ENCODE measurements at places on chromosomes 1 and 21.

DNA sequence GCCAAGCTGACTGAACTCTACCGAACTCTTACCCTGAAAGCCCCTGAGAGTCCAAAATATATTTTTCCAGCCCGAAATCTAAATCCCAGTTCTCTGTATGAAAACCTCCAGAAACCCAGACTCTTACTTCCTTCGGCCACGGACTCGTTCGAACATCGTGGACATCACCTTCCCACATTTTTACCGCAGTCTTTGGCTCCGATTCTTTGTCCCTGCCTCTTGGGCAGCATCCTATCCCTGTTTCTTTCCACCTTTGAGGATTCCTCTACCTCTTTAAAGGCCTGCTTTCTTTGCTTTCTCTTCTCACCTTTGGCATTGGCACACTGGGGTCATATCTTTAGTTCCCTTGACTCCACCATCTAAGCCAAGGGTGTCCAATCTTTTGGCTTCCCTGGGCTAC lies 932 bp upstream of the USP24 start:
- DNase-seq: no peak

- DNase-seq: peak; percentile 99
Measured at GRCh38 chr1:24416666-24417391, 1.2 kb downstream of the NIPAL3 start.

DNA sequence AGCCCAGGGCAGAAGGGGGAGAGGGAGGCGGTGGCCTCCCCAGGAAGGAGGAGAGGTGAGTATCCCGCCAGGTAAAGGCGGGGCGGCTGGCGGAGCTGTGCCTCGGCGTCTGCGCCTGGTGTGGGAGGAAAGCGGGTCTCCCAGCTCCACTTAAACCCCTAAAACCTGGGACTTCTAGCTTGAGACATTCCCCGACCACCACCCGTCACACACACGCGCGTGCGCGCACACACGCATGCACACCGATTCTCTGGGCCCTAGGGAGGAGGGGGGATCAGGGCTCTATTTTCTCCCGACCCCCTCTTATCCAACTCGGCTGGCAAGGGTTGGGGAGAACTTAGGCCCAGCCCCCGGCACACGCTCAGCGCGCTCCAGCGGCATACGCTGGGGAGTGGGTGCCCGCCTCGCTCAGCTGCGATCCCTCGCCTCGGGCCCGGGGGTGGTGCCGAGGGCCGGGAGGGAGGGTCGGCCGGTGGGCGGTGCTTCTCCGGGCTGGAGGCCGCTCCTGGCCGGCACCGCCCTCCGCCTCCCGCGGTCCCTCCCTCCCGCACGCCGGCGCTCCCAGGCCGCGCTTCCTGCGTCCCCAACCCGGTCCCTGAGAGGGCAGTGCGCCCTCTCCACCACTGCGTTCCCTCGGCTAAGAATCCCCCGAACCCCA lies at the start of gene TMEM51:
Gene TMEM51, plus strand, starts transcription at position 564 of the 658 bp plus-strand sequence. CDS start 61,341 bp downstream, outside the sequence.
- DNase-seq: peak; percentile 44

DNA sequence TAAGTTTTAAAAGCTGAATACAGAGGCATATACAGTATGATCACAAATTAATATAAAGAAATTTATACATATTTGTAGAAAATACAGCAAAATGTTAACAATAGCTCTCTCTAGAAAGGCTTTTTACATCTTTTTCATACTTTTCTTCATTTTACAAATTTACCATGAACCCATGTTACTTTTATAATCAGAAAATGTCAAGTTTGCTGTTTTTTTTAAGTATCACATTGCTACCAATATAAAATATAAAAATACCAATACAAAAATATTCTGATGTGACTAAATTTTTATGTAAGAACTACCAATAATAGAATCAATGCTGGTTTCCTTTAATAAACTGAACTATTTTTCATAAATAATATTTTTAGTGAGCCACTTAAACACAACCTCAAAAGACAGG lies 84.4 kb upstream of the TTC39A start:
- DNase-seq: no peak

GRCh38 chr1:240701412-240701811 lies 89.5 kb upstream of the GREM2 start:
- no peak for DNase-seq

All from RCC 7860 (cell line).